Heart right ventricle (tissue), 16 donors: ENCODE measurements at places on chromosomes 1 and 21. TPM values are rescaled to one million over a fixed set of nuclear protein-coding genes. Genes with fewer than 3 reads are reported as not detected.

PRDX6 gene
- 606 TPM for total RNA-seq

ORC1 gene
- total RNA-seq: 0.09 TPM

APOBEC4 gene
- total RNA-seq: not detected

HRNR gene
- not detected for total RNA-seq

ADORA1 gene
- total RNA-seq: 9.4 TPM

CYP4Z1 gene
- 0.26 TPM for total RNA-seq

SHISA4 gene
- total RNA-seq: 148 TPM

TMEM69 gene
- 24.4 TPM for total RNA-seq

NCAM2 gene
- total RNA-seq: 4.7 TPM

- H3K4me1 ChIP-seq: no peaks in the 10 kb centered on the region
- DNase-seq: no peak
- H3K27ac ChIP-seq: no peak overlapping the region
- peaks cover 42% of the 10 kb centered on the region for H3K36me3 ChIP-seq
These were observed 66.3 kb downstream of the CNST start for GRCh38 chr1:246632281-246633168.

DNA sequence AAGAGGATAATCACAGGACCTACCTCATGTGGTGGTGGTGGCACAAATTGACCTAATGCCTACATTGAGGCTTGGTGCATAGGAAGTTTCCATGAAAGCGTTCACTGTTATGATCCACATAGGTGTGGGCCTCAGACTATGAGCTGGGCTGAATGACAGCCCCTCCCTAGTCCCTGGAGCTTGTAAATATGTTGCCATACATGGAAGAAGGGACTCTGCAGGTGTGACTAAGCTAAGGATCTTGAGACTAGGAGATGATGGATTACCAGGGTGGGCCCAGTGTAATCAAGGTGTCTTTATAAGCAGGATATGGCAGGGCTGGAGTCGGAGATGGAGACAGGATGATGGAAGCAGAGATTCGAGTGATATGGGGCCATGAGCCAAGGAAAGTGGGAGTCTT lies 31.0 kb upstream of the KCNE1 start:
- H3K27ac ChIP-seq: no peak overlapping the region
- no peak overlapping the region for H3K4me3 ChIP-seq
- H3K4me1 ChIP-seq: peaks cover 28% of the 10 kb centered on the region

DNA sequence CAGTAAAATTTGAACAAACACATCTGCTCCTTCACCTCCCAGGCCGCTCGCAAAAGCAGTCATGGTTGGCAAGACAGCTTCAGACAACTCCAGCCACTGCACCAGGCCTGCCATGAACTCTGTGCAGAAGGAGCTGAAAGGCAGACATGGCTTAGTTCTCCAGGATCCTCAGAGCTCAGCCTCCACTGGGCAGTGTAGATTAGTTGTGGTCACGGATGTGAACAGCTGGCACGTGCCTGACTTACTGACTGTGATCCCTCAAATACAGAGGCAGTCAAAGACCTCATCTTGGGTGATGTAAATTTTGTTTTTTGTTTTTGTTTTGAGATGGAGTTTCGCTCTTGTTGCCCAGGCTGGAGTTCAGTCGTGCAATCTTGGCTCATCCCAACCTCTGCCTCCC lies 28.4 kb downstream of the TMCO4 start:
- no peak overlapping the region for H3K4me3 ChIP-seq
- DNase-seq: no peak
- no peaks in the 10 kb centered on the region for H3K36me3 ChIP-seq
- H3K27me3 ChIP-seq: no peaks in the 10 kb centered on the region
- H3K27ac ChIP-seq: no peak overlapping the region
- H3K4me1 ChIP-seq: no peaks in the 10 kb centered on the region

DNA sequence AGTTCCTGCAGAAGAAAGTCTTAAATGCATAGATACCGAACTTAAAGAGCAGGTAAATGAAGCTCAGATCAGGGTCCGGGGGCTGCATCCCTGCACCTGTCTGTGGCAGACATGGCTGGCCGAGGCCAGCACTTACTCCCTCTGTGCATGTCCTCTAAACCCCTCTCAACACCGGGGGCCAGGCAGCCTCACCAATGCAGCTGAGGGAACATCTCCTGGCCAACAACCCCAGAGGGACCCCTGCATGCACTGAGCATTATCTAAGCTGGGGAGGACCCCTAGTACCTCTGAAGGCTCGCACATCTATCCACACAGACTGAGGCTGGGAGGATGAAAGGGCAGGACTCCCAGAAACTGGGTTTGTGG lies 18.4 kb downstream of the TTC34 start:
- DNase-seq: no peak
- H3K36me3 ChIP-seq: no peaks in the 10 kb centered on the region
- peaks cover 29% of the 10 kb centered on the region for H3K27me3 ChIP-seq
- no peak overlapping the region for H3K4me3 ChIP-seq
- H3K4me1 ChIP-seq: no peaks in the 10 kb centered on the region
- H3K27ac ChIP-seq: no peak overlapping the region

DNA sequence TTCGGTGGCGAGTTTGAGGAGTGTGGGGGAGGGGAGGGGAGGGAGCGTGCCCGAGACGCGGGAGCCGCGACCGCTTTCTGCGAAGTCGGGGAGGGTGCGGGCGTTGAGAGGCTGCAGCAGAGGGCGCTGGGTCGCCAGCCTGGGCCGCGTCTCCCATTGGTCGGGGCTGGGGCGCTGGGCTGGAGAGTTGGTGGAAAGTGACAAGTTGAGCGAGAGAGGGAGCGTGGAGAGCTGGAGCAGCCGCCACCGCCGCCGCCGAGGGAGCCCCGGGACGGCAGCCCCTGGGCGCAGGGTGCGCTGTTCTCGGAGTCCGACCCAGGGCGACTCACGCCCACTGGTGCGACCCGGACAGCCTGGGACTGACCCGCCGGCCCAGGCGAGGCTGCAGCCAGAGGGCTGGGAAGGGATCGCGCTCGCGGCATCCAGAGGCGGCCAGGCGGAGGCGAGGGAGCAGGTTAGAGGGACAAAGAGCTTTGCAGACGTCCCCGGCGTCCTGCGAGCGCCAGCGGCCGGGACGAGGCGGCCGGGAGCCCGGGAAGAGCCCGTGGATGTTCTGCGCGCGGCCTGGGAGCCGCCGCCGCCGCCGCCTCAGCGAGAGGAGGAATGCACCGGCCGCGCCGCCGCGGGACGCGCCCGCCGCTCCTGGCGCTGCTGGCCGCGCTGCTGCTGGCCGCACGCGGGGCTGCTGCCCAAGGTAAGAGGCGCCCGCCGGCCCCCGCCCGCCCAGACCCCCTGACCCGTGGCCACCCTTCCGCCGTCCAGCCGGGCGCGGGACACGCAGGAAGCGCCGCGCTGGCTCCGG lies at the start of gene ROR1:
Gene ROR1 (plus strand): TSS at position 203 of the 802 bp plus-strand sequence.
- H3K27me3 ChIP-seq: no peaks in the 10 kb centered on the region
- peak within 1 kb of the TSS; percentile 55 for H3K4me3 ChIP-seq
- no peaks in the 10 kb centered on the region for H3K36me3 ChIP-seq
- peak within 1 kb of the TSS; percentile 92 for H3K27ac ChIP-seq

GRCh38 chr1:37851782-37852210 lies 7.6 kb downstream of the MTF1 start:
- no peak overlapping the region for H3K4me3 ChIP-seq
- DNase-seq: no peak
- H3K27me3 ChIP-seq: no peaks in the 10 kb centered on the region
- H3K27ac ChIP-seq: no peak overlapping the region

DNA sequence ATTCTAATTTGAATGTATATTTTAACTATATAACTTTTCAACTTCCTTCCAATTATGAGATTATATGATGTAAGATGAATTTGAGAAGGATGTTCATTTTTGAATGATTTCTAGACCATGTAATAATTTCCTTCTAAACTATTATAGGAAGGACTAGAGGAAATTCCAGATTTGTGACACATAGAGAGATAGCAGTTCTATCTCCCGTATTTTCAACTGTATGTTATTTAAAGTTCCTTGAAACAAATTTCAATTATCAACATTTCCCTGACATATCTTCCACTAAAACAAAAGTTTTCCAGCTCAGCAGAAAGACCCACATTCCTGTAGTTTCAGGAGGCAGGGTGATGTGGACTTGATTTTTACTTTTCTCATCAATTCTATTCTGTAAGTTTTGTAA lies 396.7 kb upstream of the C1orf87 start:
- no peak overlapping the region for H3K27ac ChIP-seq
- H3K36me3 ChIP-seq: no peaks in the 10 kb centered on the region
- no peaks in the 10 kb centered on the region for H3K27me3 ChIP-seq
- no peak for DNase-seq
- H3K4me1 ChIP-seq: no peaks in the 10 kb centered on the region

- no peak for DNase-seq
- no peak overlapping the region for H3K4me3 ChIP-seq
- no peaks in the 10 kb centered on the region for H3K27me3 ChIP-seq
- H3K36me3 ChIP-seq: no peaks in the 10 kb centered on the region
- no peak overlapping the region for H3K27ac ChIP-seq
- no peaks in the 10 kb centered on the region for H3K4me1 ChIP-seq
These were observed 297.0 kb upstream of the SNX7 start for GRCh38 chr1:98364544-98364943.

DNA sequence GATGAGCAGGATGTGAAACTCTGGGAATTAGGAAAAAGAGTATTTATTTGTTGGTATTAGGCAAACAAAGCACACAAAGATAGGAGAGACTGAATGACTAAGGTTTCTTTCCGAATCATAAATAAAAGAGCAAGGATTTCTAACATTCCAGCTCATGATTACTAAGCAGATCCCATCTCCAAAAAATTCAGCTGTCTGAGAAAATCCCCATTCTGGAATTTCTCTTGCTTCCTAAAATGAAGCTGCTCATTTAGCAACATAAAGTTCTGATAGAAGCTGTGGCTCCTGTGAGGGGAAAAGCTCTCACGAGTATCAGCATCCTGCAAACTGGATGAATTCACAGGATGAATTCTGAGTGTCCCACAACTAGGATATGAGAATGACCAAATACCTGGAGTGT lies 6.7 kb upstream of the SH2D5 start:
- no peak for DNase-seq
- H3K36me3 ChIP-seq: peaks cover 6% of the 10 kb centered on the region
- no peak overlapping the region for H3K4me3 ChIP-seq

DNA sequence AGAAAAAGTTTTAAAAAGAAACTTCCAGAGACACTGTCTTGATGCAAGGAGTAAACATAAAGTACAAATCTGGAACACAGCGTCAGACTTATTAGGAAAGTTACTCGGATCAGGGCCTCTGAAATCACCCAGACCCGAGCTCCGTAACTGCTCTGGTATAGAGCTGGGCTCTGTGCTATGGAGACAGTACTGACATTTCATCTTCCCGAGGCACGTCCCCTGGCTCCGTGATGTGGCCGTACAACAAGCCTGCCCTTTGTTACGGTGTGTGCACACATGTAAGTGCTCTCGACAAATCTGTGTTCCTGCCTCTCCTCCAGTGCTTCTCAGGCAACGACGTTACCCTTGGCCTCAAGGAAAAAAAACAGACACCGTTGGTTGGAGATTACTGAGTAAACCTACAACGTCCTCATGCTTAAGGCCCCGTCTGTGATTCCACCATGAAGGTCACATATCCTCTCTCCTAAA lies 107.0 kb upstream of the IRF2BP2 start:
- H3K27me3 ChIP-seq: no peaks in the 10 kb centered on the region
- H3K36me3 ChIP-seq: no peaks in the 10 kb centered on the region
- H3K4me3 ChIP-seq: no peak overlapping the region

- H3K4me1 ChIP-seq: peaks cover 4% of the 10 kb centered on the region
- no peak for DNase-seq
- no peak overlapping the region for H3K27ac ChIP-seq
- H3K4me3 ChIP-seq: no peak overlapping the region
These were observed 6.8 kb downstream of the BACH1 start for GRCh38 chr21:29305561-29305960.

GRCh38 chr21:29172282-29172681 lies 41.8 kb downstream of the MAP3K7CL start:
- no peak for DNase-seq
- H3K36me3 ChIP-seq: no peaks in the 10 kb centered on the region
- no peaks in the 10 kb centered on the region for H3K27me3 ChIP-seq
- H3K4me3 ChIP-seq: no peak overlapping the region
- H3K27ac ChIP-seq: no peak overlapping the region

GRCh38 chr21:42389449-42389835 lies 6.4 kb downstream of the TMPRSS3 start:
- no peaks in the 10 kb centered on the region for H3K27me3 ChIP-seq
- H3K4me3 ChIP-seq: no peak overlapping the region
- H3K27ac ChIP-seq: no peak overlapping the region
- H3K36me3 ChIP-seq: no peaks in the 10 kb centered on the region

- peaks cover 94% of the 10 kb centered on the region for H3K4me1 ChIP-seq
- DNase-seq: peak; percentile 76
- H3K36me3 ChIP-seq: no peaks in the 10 kb centered on the region
- no peak overlapping the region for H3K4me3 ChIP-seq
- H3K27me3 ChIP-seq: no peaks in the 10 kb centered on the region
- H3K27ac ChIP-seq: peak overlapping the region; percentile 83
These were observed 274.5 kb downstream of the TM2D1 start for GRCh38 chr1:61450454-61450853.

DNA sequence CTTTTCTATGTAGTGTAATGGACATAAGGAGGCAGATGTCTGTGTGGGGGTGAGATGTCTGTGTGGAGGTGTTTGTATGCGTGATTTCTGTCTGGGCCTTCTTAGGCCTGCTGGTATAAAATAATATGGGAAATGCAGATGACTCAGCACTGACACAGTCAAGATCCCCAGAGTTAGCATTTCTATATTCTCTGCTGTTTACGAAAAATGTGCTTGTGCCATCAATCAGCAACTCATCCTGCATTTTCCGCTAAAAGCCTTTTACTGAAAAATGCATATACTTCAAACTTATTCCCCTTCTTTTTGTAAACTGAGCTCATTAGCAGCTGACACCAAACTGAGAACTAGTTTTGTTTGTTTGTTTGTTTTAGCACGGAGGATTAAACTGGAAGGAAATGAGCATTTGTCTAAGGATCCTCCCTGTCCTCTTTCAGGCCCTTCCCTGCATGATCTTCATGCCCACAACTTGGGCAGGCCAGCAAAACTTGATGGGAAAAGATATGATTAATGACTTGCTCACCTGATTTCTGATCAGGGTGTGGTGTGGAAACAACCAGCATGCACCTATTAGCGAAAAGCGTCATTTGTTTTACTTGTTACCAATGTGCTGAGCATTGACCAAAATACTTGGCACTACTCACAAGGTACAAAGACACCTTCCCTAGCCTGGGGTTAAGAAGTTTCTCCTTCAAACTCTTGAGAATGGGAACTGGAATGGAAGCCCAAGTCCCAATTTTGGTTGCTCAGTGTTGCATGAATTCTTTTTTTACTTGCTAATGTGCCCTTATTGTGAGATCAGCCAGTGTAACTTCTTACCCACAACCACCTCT lies 77.4 kb downstream of the NDUFS5 start:
- H3K4me1 ChIP-seq: peaks cover 44% of the 10 kb centered on the region
- no peak for DNase-seq
- H3K27me3 ChIP-seq: peaks cover 4% of the 10 kb centered on the region
- no peak overlapping the region for H3K4me3 ChIP-seq

GRCh38 chr1:30330644-30331043 lies 392.7 kb downstream of the MATN1 start:
- H3K4me1 ChIP-seq: no peaks in the 10 kb centered on the region
- H3K27me3 ChIP-seq: peaks cover 18% of the 10 kb centered on the region
- no peak overlapping the region for H3K4me3 ChIP-seq
- no peaks in the 10 kb centered on the region for H3K36me3 ChIP-seq
- H3K27ac ChIP-seq: no peak overlapping the region
